COR-L47 (cell line): ENCODE measurements at places on chromosomes 1 and 21.

DNA sequence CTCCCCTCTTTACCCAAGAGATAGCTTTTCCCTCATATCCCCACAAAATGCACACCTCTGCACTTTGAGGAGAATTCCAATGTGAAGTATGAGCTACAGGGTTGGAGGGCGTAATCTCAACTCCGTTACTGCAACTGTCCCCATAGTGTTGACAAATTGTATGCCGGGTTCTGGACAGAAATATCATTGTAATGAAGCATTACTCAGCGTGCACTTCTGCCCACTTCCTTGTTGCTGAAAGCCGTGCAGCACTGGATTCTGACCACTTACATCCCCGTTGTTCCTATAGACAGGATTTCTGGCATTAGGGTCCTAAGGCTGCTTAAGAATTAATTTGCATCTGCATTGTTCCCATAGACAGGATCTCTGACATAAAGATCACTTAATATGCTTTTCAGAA, 205.6 kb downstream of the RHOU start:
- no peak for DNase-seq

DNA sequence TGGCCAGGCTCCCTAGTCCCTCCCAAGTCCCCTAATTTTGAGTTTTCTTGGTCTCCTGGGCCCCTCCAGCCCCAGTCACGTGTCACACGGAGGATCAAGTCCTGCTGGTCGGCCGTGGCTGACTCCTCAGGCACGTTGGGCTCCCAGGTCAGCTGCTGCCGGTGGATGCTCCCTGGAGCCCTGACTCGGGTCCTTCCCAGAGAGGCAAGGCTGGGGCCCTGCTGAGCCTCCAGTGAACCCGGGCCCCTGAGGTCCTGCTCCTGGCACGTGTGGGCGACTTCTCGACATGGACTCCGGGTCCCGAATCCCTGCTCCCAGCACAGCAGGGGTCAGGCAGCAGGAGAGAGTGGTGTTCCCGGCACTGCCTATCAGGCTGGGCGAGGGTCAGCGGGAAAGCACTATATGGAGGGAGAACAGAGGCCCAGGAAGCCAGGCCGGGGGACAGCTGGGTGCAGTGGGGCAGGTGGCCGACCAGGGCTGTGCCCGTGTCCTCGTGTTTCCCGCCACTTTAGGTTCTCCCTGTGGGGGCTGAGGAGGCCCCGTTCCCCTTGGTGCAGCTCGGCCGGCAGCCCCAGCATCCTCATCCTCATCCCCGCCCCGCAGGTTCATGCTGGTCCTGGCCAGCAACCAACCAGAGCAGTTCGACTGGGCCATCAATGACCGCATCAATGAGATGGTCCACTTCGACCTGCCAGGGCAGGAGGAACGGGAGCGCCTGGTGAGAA, 13.2 kb downstream of the TMEM240 start:
- DNase-seq = no peak

DNA sequence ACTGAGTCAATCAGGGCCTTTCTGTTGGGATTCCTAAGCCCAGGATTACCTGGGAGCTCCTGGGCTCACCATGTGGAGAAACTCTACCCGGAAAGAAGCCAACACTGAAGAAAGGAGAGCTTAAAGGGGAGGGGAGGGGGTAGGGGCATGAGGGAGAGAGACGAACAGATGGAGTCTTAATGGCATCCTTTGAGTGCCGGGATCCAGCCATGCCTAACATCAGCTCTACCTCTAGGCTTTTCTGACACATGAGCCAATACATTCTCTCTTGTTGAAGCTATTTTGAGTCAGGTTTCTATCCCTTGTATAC, 75.0 kb downstream of the NPHP4 start:
- no peak for DNase-seq

DNA sequence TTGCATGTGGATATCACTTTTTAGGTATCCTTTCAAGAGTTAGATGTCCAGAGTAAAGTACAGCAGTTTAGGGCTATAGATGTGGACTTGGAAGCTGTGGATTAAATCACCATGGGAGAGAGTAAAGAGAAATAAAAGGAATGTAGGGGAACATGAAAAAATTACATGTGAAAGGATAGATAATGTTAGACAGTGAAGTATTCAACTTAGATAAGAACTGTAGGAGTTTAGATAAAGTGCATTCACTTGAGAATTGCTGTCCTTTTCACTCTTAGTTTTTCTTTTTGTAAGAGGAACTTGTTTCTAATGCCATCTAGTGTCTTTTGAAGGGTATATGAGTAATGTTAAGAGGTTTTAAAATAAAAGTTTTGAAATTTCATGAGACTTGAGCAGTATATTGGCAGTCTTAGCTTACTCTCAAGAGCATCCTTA, 40.1 kb downstream of the MAST2 start:
- no peak for DNase-seq

DNA sequence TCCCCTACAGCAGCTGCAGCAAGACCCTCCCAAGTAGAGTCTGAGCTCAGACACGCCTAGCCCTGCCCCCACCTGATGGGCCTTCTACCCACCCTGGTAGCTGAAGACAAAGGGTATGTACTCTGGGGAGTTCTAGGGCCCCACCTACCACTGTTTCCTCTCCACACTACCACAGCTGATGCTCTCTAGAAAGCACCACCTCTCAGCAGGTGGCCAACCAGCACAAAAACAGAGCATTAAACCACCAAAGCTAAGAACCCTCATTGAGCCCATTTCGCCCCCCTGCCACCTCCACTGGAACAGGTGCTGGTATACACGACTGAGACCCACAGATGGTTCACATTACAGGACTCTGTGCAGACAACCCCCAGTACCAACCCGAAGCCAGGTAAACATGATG, 258.9 kb downstream of the SETD4 start:
- DNase-seq = peak; percentile 62

DNA sequence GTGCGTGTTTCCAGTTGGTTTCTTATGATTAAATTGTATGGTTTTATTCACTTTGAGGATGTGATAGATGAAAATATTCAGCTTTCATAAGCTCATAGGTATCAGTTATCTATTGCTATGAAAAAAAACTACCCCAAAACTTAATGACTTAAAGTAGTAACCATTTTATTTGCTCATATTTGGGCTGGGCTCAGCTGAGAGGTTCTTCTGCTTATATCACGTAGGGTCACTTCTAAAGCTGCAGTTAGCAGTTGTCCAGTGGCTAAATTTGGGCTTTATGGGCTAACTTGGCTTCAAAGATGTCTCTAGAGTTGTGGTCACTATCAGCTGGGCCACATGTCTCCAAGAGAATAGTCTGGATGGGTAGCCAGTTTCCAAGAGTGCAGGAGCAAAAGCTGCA, 206.4 kb upstream of the LYPLAL1 start:
- no peak for DNase-seq

GRCh38 chr1:183166454-183166853, 19.6 kb upstream of the LAMC2 start:
- DNase-seq = no peak

DNA sequence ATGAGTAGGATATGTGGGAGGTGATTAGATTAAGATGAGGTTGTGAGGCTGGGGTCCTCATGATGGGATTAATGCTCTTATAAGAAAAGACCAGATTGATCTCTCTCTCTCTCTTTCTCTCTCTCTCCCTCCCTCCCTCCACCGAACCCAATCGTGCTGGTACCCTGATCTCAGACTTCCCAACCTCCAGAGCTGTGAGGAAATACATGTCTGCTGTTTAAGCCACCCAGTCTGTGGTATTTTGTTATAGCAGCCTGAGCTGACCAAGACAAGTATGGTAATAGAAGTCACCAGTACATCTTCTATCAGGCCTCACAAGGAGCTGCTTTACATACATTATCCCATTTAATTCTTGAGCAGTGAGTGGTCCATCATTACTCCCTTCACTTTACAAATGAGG, 149.8 kb downstream of the RUNX1 start:
- DNase-seq = no peak

- DNase-seq = no peak
These were observed 33.0 kb upstream of the H6PD start for GRCh38 chr1:9201401-9202239.

DNA sequence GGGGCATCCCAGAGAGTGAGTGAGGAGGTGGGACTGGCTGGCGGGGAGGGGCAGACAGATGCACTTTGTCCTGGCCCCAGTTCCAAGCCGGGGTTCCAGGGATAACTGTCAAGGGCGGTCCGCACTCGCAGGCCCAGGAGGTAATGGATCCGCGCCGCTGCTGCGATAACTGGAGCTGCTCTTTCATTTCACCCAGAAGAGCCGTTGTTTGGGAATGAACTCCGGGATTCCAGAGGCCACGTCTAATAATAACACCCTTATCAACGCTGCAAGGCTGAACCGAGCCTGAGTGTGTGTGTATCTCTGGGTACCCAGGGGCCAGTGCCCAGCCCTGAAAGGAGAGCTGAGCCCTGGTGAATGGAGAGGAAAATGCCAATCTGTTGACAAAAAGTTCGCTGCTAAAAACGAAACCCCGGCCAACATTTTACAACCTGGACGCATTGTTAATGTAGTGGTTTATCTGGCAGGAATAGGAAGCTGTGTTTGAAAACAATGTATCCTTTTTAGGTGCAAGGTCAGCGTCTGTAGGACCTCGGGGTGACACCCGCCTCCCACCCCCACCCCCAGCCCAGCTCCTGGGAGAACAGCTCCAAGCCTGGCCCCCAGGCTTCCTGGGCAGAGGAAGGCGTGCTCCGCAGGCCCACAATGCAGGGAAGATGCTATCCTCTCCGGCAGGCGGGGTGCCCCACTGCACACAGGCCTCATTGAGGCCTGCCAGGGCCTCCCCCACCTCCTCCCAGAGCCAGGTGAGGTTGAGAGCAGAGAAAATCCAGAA, 119.7 kb downstream of the PROX1 start:
- no peak for DNase-seq

GRCh38 chr1:15186846-15187151, 33.3 kb downstream of the TMEM51 start:
- no peak for DNase-seq

DNA sequence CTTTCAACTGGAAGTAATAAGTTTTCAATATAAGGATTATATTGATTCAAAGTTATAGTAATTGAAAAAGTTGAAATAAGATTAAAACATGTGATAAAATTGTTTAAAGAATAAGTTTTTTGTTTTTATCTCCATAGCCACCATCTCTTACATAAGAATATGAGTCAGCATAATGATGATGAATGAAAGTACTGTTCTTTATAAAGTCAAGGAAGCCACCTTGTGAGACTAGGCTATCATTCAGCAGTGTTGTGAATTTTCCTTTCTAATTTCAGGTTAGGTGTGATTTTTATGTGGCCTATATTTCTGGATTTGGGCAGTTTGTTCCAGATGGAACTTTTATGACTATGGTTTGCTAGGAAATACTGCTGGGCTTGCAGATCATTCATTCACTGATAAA, 22.4 kb upstream of the ASB17 start:
- DNase-seq = no peak

- DNase-seq = no peak
These were observed 35.4 kb upstream of the FGGY start for GRCh38 chr1:59261537-59261936.

GRCh38 chr1:116393792-116394191, 20.7 kb downstream of the ATP1A1 start:
- no peak for DNase-seq

DNA sequence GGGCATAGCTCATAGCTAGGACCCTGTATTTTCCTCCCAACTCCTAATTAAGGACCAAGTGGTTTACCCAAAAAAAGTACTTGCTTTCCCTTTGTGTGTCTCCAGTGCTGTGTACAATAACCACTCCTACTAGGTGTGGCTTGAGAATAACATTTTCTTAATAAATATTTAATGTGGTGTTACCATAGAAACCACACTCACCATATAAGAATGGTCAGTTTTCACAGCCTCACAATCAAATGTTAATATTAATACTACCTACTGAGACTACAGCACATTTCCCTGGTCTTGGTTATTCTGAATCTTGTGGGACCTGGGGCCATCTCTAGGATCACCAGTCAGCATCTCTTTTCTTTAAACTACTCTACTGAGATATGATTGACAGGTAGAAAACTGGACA, 83.5 kb upstream of the BCAR3 start:
- no peak for DNase-seq

DNA sequence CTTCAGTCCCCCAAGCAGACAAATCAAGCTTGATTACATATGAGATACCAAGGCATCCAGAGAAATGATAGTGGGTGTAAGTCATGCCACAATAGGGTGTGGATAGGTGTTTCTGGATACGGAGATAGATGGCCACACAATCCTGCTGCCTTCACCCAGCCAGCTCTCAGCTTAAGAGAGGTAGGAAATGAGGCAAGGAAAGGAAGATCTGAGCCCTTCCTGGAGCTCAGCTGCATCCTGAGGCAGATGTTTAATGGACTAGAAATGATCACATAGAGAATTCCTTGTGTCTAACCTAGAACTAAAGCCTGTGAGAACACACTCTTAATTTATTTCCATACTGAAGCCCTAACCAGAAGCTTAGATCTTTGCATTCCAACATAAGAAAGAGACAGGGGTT, 210.3 kb downstream of the ST6GALNAC3 start:
- DNase-seq = no peak

- no peak for DNase-seq
These were observed 14.0 kb downstream of the WNT3A start for GRCh38 chr1:228020686-228021354.

DNA sequence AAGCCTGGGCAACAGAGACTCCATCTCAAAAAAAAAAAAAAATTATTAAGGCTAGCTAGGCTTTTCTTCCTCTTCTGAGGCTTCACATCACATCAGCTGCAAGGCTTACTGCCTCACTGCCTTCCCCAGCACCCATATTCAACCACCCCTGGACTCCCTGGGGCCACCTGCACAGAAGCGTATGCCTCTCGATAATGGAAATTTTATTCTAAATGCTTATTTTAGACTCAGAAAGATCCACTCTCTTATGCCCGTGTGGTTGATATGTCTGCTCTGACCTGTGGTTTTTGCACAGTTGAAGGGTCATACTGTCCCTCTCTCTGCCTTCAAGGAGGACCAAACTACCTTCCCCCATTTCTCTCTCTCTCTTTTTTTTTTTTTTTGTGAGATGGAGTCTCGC, 1.5 kb upstream of the FCRLA start:
- DNase-seq = no peak

DNA sequence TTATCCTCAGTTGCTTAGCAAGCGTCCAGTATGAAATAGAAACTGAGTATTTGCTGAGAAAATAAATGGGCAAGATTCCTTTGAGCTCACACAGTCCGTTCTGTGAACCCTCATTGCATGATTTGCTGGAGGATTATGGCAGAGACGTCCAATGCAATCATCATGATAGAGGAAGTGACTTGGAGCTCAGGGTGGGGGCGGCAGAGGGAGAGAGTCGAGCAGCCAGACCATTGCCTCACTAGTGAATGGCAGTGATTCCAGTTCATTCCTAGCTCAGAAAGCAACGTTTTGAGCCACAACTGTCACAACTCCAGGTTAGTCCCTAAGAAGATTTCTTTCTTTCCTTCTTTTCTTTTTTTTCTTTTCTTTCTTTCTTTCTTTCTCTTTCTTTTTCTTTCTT, 27.5 kb upstream of the COL9A2 start:
- no peak for DNase-seq

- no peak for DNase-seq
These were observed 124.6 kb downstream of the PEX14 start for GRCh38 chr1:10599194-10599861.

GRCh38 chr1:71054791-71055190, 7.2 kb upstream of the PTGER3 start:
- no peak for DNase-seq

GRCh38 chr1:198788561-198789064, 149.8 kb downstream of the PTPRC start:
- no peak for DNase-seq
